ENCODE measurements at places on chromosomes 1 and 21. TPM values are rescaled to one million over a fixed set of nuclear protein-coding genes. Genes with fewer than 3 reads are reported as not detected.
A peak's percentile ranks its signal among the peaks of the same experiment; 100 is the strongest.

DNA sequence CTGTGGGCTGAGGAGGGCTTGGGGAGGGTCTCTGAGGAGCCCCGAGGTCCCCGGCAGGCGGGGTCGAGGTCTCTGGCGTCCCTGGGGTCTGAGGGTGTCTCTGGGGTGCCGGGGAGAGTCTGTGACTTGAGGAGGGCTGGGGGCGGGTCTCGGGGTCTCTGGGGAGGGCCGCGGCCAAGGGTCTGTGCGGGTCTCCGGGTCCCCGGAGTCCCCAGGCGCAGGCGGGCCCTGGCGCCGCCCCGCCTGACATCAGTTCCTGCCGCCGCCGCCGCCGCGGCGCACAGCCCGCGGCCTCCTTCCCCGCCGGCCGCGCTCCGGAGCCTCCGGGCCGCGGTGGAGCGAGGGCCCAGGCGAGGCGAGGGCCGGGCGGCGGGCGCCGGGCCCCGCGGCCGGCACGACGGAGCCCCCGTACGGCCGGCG is at the start of gene PLEKHM2:
TSS of gene PLEKHM2 (plus strand) at position 279 of the 420 bp plus-strand sequence. CDS start 239 bp downstream, outside the sequence.
- DNase-seq, result peak; percentile 71

- no peak for DNase-seq
Measured at GRCh38 chr1:30875916-30876315, 32.6 kb downstream of the SDC3 start.

DNA sequence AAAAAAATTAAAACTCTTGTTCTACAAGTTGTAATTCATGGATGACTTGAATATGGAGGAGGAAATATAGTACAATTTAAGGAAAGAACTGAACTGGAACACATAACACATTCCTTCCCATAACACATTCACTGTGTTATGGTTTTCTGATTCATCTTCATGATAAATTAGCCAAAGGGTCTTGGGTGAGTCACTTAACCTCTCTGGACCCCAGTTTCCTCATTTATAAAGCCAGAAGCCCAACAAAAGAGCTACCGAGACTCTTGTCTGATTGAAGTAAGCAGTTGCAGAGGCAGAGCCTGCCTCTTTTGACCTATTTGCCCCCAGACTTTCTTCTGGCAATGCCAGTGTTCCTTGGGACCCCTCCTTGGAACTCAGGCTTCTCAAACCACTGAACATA is 161.9 kb upstream of the KCTD3 start:
- DNase-seq, result no peak

- no peak for DNase-seq
Measured at GRCh38 chr1:82788660-82789059, 987.9 kb downstream of the ADGRL2 start.

- DNase-seq, result peak; percentile 75
Measured at GRCh38 chr21:45954261-45954660, 27.3 kb upstream of the COL6A1 start.

- DNase-seq, result peak; percentile 70
Measured at GRCh38 chr1:234778221-234779159, 168.5 kb upstream of the IRF2BP2 start.

Gene DEPDC1
- total RNA-seq, result 22.4 TPM

Gene ANGPTL3
- total RNA-seq, result not detected
